Tibial nerve (tissue), 4 donors: ENCODE measurements at places on chromosomes 5 and 9.

DNA sequence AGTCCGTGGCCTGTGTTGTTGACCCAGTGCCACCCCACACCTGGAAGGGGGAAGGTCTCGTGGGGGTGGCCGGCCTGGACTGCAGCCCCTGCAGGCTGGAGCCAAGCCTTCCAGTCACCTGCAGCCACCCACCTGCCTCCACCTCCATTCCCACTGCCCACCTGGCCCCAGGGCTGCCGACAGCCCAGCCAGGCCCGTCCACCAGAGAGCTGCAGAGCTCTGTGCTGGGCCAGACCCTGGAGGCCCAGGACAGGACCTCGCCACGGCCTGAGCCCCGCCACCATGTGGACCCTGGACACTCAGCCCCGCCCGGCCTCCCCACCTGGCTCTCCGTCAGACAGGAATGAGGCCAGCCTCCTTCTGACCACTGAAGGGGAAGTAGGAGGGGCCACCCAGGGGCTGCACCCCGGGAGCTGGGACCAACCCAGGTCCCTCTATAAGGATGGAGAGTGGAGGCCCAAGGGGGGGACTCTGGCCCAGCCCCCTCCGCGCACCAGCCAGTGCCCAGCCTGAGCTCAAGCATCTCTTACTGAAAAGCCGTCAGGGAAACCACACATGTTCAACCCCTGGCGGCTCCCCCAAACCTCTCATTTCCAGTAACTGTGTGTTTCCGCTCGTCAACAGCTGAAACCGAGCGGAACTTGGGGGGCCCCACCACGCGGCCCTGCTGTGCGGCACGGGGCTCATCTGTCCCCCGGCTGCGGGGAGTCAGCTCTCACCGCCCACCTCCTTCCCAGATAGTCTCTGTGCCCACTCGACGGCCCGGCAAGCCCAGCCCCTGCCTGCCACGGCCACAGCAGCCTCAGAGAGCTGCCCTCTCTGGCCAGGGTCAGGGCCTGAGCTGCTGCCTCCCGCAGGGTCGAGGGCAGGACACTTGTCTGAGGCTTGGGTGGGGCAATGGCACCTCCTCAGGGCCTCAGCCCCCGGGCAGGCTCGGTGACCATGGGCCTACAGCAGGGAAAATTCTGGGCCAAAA lies 12.8 kb downstream of the NOTCH1 start:
- DNase-seq, result no peak

GRCh38 chr9:108142504-108143201 lies 653.1 kb upstream of the KLF4 start:
- DNase-seq, result peak; percentile 76

DNA sequence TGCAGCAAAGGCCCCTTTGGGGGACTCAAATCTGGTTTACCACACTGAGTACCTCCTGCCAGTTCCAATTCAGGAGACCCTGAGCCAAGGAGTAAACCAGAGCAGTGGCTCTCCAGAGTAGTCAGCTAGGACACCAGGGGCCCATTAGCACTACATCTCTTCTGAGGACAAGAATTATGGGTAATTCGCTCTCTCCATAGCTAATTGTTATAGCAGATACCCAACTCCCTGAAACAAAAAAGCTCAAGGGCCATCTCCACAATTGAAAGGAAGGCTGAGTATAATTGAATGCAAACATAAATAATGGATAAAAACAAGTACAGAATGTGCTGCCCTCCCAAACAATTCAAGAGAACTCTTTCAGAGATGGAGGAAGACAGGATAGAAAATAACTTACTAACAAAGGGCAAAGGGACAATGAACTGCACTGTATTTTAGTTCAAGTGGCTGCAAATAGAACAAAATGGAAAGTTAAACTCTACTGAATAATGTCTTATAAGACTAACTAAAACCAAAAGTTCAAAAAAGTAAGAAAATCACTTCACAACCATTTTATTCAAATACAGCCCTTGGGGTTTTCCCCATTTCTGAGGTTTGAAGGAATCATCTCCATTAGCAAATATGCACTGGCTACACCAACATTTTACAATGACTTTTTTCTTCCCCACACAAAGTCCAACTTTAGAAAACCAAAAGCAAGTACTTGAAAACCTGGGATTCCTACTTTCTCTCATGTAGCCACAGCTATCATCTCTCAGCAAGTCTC lies 118.8 kb downstream of the SIL1 start:
- no peak for DNase-seq

GRCh38 chr9:103991698-103992097 lies 102.4 kb upstream of the SMC2 start:
- no peak for DNase-seq

- no peak for DNase-seq
Observed at GRCh38 chr5:57032151-57032551, 80.2 kb upstream of the MIER3 start.

DNA sequence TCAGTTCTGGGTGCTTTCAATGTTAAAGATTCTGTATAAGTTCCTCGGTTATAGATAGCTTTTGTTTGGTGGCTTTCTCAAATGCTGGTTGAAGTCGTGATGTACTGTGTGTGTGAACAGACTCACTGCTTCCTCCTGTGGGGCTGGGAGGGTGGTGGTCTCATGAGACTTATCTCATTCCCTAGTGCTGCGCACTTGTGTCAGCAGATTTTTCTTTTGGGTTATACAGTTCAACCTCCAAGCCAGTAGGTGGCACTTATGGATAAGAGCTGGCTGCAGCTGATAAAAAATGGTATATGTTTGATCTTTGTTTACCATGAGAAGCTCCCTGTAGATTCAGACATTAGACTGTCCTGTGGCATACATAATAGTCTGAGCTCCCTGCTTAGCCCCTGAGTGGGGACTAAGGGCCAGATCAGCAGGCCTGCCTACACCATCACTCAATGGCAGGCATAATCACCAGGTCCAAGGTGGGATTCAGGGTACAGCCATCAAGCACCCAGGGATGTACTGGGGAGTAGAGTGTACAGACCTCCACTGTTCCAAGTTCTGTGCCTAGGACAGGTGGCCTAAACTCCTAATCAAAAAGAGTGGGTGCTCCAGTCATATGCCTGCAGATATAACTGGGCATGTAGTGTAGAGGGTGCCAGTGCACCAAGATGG lies 174.2 kb downstream of the OXCT1 start:
- no peak for DNase-seq

DNA sequence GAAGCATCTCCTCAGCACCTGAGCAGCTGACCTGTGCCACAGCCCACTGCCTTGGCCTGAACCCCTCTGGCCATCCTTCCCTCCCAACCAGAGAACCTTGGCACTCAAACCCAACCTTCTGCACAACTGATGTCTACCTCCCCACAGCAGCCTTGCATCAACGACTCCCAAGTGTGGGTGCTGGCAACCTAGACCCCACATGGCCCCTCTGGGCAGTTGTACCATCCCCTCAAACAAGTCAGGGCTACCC lies 10.3 kb downstream of the SEPTIN8 start:
- no peak for DNase-seq
